Stimulated activated CD4-positive, alpha-beta T cell treated with anti-CD3 and anti-CD28 coated beads, Interleukin-1b, Interleukin-23, amount 100 ng/mL, for 24 hours (primary cell): ENCODE measurements at places on chromosomes 2 and 18.

DNA sequence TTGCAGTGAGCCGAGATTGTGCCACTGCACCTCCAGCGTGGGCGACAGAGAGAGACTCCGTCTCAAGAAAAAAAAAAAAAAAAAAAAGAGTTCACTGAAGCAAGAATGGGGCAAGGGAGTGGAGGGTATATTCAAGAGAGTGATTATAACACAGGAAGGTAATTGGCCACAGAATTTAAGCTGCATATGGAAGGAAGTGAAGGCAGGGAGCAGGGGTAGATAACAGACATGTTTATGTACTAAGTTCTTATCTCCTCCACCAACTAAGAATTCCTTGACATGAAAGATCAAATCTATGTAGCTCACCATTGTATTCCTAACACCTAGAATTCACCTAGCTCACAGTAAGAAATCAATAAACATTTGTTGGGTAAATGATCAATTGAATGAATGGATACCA, 37.3 kb downstream of the GKN2 start:
- DNase-seq, result no peak

DNA sequence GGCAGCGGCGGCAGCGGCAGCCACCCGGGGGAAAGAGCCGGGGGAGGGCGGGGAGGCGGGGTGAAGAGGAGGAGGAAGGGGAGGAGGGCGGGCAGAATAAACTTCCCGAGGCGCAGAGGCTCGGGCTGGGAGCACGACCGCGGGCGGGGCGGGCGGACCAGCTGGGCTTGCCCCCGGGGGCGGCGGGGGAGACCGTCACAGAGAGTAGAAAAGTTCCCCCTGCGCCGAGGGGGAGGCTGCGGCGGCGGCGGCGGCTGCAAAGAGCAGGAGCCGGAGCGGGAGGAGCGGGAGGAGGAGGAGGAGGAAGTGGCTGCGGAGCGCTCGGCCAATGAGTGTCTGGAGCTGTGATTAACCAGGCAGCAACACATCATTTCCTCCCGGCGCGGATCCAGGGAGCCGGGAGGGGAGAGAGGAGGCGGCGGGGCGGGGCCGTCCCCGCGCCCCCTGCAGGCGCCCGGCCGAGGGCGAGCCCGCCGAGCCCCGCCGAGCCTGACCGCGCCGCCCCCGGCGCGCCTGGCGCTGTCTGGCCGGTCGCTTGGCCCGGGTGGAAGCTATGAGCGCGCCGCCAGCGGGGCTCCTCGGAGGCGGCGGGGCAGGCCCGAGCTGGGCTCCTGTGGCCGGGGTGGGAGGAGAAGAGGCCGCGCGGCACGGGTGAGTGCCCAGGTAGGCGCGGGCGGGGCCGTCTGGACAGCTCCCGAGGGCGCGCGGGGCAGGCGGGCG, at the start of gene ACVR1:
Gene ACVR1, minus strand, starts transcription at position 265 of the 720 bp plus-strand sequence. CDS start 76,837 bp downstream, outside the sequence.
- peak; percentile 75 for DNase-seq

DNA sequence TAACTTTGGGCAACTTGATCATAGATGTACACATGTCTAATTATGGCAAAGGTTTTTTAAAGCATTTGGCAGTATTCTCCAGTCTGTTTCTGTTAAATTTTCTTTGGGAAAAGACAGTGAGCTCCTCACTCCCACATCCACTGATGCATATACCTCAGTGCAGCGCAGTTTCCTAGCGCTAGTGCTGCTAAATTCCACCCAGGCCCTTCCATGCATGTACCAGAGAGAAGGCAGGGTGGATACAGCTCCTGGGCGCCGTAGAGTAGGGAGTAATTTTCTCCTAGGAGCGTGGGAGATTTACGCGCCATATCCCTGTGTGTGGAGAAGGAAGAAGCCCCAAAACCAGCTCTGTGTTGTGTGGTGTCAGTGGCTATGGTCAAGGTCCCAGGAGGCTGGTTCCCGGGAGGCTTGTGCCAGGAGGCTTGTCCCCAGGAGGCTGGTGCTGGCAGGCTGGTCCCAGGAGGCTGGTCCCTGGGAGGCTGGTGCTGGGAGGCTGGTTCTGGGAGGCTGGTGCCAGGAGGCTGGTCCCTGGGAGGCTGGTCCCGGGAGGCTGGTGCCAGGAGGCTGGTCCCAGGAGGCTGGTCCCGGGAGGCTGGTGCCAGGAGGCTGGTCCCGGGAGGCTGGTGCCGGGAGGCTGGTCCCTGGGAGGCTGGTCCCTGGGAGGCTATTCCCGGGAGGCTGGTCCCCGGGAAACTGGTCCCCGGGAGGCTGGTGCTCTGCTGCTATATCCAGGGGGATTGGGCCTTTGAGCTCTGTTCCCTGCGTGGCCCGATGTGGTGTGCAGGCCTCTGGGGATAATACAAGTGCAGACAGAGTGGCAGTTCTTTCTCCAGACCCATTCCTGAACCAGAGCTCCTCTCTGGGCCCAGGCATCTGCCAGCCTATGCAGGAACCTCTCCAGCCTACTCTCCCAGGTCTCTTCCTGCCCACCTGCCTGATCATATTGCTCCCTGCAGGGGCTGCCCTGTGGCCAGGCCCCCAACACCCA, 161.2 kb downstream of the SEPTIN10 start:
- no peak for DNase-seq

DNA sequence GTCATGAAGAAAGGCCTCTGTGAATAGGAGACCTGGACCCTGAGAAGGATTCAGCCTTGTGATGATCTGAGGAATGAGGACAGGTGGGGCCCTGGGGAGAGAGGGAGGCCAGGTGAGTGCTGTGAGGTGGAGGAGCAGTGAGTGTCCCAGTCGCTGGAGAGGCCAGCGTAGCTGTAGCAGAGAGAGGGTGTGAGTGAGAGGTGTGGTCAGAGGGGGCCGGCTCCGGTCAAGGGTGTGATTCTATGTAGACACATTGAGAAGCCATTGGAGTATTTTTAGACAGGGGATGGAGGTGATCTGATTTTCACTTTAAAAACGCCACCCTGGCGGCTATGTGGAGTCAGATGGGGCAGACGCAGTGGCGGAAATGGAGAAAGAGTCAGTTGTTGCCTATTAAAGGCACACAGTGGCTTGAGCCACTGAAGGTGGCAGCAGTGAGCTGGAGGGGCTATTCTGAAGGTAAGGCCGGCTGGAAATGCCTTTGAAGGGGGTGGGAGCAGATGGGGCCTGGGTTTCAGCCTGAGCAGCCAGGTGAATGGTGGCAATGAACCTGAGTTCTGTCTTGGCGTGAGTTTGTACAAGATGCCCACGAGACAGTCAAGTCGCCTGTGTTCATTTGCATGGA, 55.6 kb downstream of the GREB1 start:
- DNase-seq, result no peak

DNA sequence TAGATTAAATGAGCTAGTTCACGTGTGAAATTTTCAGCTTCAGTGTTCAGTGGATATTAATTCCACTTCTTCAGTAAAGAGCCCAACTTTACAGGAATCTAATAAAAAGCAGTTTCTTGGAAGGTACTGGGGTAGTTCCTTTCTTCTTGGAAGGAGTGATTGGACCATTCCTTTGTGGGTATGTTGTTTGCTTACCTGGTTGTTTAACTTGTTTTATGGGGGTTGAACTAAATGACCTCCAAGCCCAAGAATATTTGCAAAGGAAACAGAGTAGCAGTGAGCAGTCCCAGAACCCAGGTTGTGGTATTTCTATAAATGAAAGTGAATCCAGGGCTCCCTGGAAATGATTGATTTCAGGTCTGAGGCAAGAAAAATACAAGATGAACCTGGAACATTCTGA, 31.4 kb downstream of the KCNJ13 start:
- DNase-seq, result no peak

DNA sequence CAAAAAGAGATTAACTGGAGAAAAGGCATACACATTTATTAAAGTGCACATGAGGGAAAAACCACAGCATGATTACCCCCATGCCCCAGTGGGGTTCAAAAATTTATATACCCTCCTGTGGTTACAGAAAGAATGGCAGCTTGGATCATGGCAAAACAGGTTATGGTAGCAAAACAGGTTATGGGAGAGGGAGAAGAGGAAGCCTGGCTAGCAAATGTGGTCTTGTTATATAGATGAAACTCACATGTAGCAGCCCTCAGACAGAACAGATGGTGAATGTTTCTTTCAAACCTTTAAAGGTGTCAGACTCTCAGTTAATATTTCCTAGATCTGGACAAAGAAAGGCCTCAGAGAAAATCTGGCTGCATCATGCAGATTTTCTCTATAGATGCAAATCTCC, 178.2 kb upstream of the ZC3H15 start:
- no peak for DNase-seq

- no peak for DNase-seq
Measured at GRCh38 chr2:128286905-128287779, 31.5 kb downstream of the HS6ST1 start.

DNA sequence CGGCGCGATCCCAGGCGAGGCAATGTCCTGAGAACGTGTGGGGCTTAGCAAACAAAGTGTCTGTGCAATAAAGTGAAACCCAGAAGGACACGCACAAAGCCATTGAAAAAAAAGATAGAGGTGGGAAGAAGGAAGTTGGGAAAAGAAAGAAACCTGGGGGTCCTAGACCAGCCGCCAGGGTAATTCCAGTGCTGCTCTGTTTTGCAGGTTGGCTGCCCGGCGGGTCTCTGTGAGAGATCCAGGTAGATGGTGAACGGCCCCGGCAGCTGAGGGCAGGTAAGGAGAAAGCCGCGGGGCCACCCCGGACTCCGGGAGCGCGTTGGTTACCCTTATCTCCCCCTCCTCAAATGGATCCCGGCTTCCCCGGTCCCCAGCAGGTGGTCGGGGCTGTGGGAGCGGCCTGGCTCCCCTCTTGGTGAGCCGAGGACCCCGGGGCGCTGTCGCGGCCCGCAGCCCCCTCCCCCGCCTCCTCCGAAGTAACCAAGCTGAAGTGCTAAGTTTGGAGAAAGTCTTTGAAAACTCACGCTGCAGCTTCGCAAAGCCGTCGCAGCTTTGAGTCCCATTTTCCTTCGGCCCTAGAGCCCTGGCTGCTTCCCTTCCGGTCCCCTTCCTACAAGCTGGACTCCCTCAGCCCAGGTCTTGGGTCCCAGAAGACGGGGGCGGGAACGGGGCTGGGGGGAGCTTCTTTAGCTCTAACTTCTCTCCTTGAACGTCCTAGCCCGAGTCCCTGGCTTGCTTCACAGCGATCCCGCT, 588 bp downstream of the OTX1 start:
- DNase-seq, result no peak

GRCh38 chr2:190627448-190628412, 21.2 kb upstream of the NAB1 start:
- DNase-seq, result no peak

DNA sequence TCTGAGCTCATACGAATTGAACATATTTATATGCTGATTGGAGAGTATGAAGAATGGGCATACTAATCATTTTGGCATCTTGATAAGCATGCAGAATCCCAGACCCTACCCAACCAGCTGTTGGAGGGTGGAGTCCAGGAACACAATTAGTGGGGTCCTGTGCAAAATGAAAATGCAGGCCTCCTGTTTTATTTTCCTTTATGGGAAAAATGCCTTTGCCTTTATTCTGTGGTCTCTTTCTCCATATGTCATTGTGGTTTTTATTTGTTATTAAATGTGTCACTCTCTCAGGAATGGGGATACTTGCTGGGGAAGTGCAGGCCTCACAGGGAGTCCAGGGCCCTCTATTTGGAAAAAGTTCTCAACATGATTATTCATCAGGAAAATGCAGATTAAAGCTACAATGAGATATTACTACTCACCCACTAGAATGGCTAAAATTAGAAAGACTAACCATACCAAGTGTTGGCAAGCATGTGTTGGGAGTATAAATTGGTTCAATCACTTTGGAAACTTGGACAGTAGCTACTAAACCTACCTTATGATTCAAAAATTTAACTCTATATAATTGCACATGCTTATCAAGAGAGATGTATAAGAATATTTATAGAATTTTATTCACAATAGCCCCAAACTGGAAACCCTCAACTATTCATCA, 223.1 kb upstream of the FBXO11 start:
- no peak for DNase-seq

GRCh38 chr2:105739426-105739825, 5.3 kb upstream of the NCK2 start:
- DNase-seq, result no peak

GRCh38 chr2:105361102-105361889, 24.0 kb downstream of the C2orf49 start:
- DNase-seq, result no peak

DNA sequence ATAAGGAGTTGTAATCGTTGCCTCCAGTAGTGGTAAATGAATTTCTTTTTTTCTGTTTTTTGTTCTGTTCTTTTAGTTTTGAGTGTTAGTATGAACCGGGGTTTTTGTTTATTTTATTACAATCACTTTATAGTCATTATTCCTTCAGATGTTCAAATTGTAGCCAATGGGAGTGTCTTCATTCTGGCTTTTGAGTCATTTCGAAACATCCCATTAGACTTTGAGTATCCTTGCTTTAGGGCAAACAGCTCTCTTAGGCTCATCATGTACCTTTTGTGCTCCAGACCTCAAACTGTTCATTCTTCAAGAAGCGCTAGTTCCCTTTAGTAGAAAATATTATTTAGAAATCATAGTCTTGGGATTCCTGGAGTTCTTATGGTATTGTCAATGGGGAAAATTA, 54.2 kb upstream of the PAX3 start:
- no peak for DNase-seq

- no peak for DNase-seq
Measured at GRCh38 chr18:22451796-22452195, 34.1 kb upstream of the CTAGE1 start.

- no peak for DNase-seq
Measured at GRCh38 chr2:75710220-75710576, 517 bp downstream of the GCFC2 start.

DNA sequence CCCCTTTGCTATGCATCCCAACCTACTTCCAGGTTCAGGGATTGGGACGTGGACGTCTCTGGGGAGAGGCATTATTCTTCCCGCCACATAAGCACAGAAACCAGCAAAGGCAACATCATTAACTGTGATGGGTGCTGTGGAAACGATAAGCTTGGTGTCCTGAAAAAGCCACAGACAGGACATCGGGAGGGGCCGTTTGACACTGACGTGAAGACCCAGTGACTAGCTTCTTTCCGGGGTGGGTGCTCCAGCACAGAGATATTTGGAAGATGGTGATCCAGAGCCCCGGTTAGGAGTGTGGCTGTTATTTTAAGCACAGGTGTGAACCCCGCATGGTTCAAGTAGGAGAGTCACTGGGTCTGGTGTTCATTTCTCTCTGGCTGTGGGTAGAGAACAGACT, 163.8 kb upstream of the HDAC4 start:
- DNase-seq, result no peak

- DNase-seq, result no peak
Measured at GRCh38 chr18:34321066-34321465, 96.4 kb upstream of the NOL4 start.

- no peak for DNase-seq
Measured at GRCh38 chr2:191631754-191632153, 46.2 kb upstream of the NABP1 start.

- DNase-seq, result no peak
Measured at GRCh38 chr2:1527153-1527992, 114.1 kb downstream of the TPO start.
